ENCODE measurements at places on chromosomes 3 and 15. TPM values are rescaled to one million over a fixed set of nuclear protein-coding genes. Genes with fewer than 3 reads are reported as not detected.

GOLGA6D gene
- 0.33 TPM for polyA plus RNA-seq

ONECUT1 gene
- polyA plus RNA-seq: not detected

ATP13A5 gene
- polyA plus RNA-seq: 0.60 TPM

GOLGA6L1 gene
- not detected for polyA plus RNA-seq

TIMP4 gene
- polyA plus RNA-seq: 0.26 TPM

AMT gene
- polyA plus RNA-seq: 29.9 TPM

SPINK8 gene
- polyA plus RNA-seq: not detected

TNFSF10 gene
- polyA plus RNA-seq: 42.3 TPM

MKRN3 gene
- polyA plus RNA-seq: 1.3 TPM

ACP3 gene
- 2.6 TPM for polyA plus RNA-seq

AADACL2 gene
- polyA plus RNA-seq: not detected

SPESP1 gene
- polyA plus RNA-seq: 2.2 TPM

ZNF80 gene
- 0.16 TPM for polyA plus RNA-seq

DNASE1L3 gene
- polyA plus RNA-seq: 2.2 TPM

CSTA gene
- 1.0 TPM for polyA plus RNA-seq

DZIP3 gene
- polyA plus RNA-seq: 33.2 TPM

THSD4 gene
- 27.2 TPM for polyA plus RNA-seq

GATA2 gene
- 11.0 TPM for polyA plus RNA-seq

DNA sequence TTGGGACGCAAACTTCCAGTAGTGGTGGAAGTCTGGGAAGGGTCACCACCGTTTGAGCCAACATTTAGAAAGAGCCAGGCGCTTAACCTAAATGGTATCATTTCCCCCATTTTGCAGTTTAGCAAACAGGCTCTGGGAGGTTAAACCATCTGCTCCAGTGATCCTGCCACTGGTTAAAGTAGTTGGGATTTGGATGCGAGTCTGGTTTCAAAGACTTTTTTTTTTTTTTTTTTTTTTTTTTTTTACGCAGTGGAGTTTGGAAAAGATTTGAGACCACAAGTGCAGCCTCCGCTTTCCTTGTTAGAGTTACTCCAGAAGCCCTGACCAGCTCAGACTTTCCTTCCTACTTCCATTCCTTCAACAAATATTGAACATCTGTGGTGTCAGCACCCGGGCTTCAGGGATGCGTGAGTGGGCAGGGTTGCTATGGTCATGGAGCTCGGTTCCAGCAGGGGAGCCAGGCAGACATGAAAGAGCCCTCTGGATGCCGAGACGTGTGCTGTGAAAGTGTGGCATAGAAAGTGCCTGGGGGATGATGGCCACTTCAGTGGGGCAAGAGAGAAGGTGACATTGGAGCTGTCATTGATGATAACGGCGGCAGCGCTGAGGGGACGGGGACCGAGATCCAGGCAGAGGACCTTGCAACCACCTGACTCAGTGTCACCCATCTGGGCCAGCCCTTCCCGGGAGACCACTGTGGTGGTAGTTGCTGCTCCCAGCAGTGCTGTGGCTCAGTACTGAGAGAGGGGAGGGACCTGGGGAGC is 1.1 kb upstream of the RNU6-1 start:
- DNase-seq: no peak

DNA sequence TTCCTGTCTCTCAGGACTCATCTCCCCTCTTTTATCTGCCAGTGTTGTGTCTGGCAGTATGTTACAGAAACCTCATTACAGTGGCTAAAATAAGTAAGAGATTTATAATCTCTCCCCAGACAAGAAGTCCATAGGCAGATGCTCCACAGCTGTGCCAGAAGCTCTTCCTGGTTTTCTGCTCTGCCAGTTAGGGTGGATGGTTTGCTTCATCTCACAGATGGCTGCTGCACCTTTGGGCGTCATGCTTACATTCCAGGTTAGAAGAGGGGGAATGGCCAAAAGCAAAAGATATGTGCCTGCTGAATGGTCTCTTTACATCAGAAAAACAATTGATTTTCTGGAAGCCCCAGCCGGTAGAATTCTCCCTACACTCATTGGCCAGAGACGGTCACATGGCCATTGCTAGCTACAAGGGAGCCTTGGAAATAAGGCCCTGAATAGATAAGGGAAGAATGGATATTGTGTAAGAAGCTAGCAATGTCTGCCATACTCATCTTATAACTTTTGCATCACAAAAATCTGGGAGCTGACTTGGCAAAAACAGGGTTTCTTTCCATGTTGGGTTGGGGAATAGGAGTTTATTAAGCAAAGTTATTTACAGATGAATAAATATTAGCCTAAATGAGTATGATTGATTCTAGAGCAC is 91.1 kb downstream of the PDCD6IP start:
- no peak for DNase-seq

DNA sequence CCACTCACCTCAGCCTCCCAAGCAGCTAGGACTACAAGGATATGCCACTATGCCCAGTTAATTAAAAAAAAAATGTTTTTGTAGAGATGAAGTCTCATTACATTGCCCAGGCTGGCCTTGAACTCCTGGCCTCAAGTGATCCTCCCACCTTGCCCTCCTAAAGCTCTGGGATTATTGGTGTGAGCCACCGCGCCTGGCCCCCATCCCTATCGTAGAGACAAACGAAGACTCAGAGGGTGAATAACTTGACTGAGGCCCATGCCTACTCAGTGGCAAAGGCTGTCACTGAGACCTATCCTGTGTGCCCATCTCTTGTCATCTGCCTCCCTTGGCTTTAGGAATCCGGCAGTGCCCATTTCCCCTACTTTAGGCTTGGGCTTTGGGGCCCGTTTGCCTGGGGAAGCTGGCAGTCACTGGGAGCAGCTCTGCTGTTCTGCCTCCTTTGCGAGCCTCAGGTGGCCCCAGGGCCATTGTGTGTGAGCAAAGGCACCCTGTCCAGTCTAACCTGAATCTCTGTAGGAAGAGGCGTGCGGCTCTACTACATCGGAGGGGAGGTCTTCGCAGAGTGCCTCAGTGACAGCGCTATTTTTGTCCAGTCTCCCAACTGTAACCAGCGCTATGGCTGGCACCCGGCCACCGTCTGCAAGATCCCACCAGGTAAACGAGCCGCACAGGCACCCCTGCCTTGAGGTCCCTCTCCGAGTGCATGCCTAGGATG is 70.1 kb downstream of the AAGAB start:
- DNase-seq: no peak

DNA sequence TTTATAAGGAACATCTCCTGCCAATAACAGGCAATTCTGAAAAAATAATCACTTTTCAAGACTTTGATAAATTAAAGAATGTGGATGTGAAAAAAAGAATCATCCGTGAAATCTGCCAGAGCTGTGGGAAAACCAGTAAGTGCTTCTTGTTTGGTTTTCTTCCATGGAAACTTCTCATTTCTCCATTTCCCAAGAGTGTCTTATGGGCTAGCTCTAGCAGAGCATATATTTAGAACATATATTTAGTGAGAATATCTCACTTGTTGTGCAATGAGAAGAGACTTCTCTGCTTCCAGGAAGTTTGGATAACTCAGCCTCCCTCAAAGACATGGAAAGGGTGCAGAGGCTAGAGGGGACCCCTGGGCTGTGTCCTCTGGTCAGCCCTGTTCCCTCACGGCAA is 49.9 kb downstream of the COL6A5 start:
- DNase-seq: no peak

GRCh38 chr3:194399874-194400411 is 877 bp upstream of the GP5 start:
- no peak for DNase-seq

GRCh38 chr15:58078591-58078990 is 13.1 kb upstream of the ALDH1A2 start:
- DNase-seq: no peak

- DNase-seq: no peak
Observed at GRCh38 chr15:35159170-35159569, 74.1 kb upstream of the NANOGP8 start.

DNA sequence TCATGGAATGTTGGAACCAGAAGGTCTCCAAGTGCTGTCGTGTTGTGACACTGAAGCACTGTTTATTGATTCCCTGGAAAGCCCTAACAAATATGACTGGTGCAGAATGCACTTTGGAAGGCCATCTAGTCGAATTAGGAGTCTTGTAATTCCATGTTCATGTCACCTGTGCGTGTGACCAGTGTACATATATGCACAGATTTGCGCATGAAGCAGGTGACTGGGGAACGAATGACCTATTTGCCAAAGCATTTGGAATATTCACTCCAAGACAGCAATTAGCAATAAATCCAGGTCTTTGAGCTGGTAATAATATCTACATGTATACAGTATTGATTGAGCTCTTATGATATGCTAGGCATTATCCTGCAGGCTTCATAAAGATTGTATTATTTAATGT is 177.5 kb upstream of the PFN2 start:
- no peak for DNase-seq

DNA sequence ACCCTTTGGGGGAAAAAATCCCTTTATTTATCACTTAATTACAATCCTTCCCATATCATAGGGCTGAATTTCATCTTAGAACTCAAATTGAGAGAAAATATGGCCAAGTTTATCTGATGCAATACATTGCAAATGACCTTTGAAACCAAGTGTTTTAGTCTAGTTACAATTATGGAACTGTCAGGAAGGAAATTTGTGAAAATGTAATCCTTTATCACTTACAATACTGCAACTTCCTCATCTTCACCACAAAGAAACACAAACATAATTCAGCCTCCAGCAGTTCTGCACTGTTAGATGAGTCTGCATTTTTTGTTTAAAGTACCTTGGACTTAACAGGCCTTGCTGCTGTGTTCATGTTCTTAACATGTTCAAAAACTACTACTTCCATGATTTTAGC is 4.6 kb downstream of the CCPG1 start:
- DNase-seq: no peak

GRCh38 chr3:56839784-56840715 is 38.3 kb upstream of the ARHGEF3 start:
- DNase-seq: no peak

GRCh38 chr15:51558411-51558810 is 64.2 kb downstream of the DMXL2 start:
- DNase-seq: no peak

DNA sequence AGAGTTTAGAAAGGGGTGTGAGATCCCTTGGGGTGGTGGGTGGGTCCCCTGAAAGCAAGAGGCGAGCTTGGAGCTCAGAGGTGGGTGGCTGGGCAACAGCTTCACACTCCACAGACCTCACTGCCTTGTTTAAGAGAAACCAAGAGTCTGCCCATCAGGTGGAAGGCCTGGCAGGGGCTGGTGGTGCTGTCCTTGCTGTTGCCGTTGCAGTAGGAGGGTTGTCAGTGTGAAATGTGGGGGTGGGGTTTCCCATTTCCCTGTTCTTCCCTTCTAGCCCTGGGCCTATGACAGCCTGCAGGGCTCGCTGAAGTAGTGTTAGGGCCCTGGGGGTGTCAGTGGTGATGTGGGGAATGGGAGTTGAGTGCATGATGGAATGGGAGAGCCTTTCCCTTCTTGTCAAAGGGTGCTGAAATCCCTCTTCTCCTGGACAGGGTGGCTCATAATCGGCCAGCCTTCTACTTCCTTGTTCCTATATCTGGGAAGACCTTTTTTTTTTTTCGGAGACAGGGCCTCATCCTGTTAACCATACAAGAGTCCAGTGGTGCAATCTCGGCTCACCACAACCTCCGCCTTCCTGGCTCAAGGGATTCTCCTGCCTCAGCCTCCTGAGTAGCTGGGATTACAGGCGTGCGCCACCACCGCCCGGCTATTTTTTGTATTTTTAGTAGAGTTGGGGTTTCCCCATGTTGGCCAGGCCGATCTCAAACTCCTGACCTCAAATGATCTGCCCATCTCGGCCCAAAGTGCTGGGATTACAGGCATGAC is 4.3 kb downstream of the PLEKHO2 start:
- no peak for DNase-seq

DNA sequence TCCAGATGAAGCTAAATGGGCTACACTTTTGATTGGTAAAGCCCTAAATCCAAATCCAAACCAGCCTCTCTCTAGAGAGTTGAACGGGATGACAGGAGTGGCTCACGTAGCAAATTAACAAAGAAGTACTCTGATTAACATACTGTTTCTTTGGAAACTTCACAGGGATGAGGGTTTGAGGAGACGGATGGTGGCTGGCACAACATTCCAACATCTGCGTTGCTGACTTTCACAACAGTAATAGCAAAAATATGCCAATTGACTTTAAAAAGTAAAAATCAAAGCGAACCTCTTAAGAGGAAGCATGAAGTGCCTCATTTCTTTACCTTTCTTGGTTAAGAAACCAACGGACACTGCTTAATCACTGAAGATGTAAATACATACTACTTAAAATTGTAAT is 181.4 kb downstream of the TBL1XR1 start:
- no peak for DNase-seq

DNA sequence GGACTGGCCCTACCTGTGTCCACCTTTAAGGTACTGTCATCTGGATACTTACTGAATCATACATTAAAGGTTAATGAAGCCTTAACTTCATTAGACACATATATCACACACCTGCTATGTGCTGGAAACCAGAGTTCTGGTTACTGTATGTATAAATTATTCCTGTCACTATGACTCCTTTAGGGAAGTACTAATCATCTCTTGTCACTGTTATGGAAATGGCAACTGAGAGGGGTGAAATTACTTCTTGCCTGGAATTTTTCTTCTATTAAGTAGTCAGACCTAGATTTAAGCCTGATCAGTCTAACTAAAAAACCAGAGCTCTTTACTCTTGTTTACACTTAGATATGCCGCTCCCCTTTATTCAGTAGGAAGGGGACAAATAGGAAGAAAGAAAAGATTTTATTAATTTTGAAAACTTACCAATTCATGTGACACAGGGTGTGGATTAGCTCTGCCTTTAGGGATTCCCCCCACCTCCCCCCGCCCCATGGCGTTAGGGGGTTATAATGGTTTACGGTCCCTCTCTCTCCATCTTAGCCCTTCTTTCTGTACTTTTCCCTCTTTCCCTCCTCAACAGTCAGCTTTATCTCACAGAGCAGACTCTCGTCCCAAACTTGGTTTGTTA is 152.5 kb downstream of the KLHL25 start:
- DNase-seq: no peak

DNA sequence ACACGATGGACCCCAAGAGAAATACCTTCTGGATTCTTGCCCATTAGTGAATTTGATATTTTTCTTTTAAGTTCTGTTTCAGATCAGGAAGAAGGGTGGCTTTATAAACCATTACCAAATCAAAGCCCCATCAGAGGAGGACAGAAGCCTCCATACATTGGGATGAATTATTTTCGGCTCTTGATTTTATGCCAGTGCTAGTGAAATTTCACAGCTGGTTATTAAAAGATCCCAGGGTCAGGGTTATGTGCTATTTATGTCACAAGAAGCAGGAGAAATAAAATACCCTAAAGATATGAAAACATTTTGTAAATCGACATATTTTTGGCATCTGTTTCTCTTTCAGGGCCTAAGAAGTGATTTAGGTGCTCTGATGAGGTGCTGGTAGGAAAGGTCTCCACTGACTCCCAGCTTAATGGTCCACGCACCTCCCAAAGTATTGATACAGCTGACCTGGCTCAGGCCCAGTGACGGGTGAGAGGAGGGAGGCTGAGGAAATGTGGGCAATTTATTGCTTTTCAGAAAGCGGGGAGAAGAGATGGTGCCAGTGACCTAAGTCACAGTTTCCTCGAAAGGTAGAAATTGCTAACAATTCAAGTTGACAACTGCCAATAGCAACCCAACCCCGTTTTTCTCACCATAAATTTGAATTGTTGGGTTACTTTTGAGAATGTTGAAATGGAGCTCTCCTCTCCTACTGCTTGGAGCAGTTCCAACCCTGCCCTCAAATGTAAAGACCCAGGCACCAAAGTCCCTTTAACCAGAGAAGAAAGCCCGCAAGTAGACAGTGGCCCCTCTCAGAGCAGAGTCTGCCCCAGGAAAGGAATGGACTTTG is 315.6 kb upstream of the NR2E3 start:
- DNase-seq: peak; percentile 77
